ENCODE measurements at places on chromosomes 2 and 18. TPM values are rescaled to one million over a fixed set of nuclear protein-coding genes. Genes with fewer than 3 reads are reported as not detected.
A peak's percentile ranks its signal among the peaks of the same experiment; 100 is the strongest.

REG3G gene
- total RNA-seq = 1.7 TPM

WDCP gene
- total RNA-seq = 12.5 TPM

PRKAG3 gene
- total RNA-seq = not detected

FBLN7 gene
- total RNA-seq = 1.2 TPM

ASIC4 gene
- 0.96 TPM for total RNA-seq

EFR3B gene
- total RNA-seq = 4.3 TPM

DNA sequence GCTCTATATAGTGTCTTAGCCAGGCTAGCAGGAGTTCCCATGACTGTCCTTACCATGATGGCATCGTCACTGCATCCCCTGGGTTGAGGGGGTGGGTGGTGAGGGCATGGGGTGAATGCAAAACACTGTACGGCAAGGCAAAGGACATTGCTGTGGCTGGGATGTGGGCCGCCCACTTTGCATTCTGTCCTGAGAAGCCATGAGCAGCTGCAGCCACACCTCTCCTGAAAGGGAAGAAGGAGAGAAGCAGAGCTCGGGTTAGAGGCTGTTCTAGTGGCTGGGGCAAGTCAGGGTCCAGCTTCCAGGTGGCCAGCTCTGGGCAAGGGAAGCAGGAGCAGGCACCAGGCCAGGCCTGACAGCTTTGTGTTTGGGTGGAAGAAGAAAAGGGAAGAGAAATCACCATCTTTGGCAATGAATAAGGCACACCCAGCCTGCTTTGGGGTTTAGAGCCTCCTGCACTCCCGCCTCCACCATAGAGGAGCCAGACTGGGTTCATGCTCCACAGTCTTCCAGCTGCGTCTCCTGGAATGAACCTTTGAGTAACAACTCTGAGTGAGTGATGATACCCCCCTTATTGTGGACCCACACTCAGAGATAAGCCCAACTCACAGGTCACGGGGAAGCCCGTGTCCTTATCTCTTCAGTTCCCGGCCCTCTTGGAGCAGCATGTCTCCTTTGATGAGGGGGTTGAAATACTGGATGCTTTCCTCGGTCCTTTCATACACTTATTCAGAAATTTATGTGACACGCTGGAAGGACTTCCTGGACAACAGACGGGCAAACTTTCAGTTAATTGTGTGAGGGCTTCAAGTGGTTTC is 63.4 kb downstream of the INPP4A start:
- peak; percentile 33 for DNase-seq

- no peak for DNase-seq
These were observed 34.3 kb upstream of the SNORC start for GRCh38 chr2:232835687-232836208.

GRCh38 chr2:66435549-66435875 is 587 bp downstream of the MEIS1 start:
- no peak for DNase-seq

GRCh38 chr2:45505138-45505537 is 105.9 kb downstream of the SRBD1 start:
- no peak for DNase-seq

DNA sequence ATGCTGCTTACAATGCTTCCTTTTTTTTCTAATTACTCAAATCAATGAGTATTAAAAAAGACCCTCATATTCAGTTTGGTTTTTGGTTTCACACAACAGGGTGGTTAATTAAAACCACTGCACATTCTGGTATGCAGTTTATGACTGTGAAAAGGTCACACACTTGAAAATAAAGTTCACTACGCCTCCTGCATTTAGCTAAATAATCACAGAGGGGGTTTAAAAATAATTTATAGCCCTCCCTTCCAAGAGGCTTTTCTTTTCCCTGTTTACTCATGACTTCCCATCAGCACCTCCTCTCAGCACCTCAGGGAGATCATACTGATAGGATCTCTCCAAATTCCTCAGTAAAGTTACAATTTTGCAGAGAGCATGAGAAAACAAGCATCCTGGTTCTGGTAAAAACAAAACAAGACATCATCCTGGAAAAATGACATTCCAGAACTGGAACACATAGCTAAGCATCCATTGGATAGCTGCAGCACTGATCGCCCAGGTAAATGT is 129.5 kb upstream of the TMEM200C start:
- DNase-seq = no peak

DNA sequence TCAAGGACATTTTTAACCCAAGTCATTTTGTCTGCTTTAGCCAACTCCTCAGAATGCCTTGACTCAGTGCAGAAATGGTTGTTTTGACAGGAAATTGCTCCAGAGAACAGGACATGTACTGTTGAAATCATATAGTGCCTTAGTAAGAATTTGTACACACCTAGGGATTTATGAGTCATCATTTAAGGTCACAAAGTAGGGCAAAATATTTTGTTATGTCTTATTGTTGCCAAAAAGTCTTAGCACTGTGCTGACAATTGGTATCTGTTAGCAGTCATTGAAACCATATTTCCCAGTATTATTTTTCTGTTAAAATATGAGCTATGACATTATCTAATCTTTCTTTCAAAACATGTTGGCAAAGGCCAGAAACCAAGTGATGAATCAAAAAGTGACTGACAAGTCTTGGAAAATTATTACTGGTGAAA is 104.5 kb downstream of the OSBPL6 start:
- peak; percentile 12 for DNase-seq

DNA sequence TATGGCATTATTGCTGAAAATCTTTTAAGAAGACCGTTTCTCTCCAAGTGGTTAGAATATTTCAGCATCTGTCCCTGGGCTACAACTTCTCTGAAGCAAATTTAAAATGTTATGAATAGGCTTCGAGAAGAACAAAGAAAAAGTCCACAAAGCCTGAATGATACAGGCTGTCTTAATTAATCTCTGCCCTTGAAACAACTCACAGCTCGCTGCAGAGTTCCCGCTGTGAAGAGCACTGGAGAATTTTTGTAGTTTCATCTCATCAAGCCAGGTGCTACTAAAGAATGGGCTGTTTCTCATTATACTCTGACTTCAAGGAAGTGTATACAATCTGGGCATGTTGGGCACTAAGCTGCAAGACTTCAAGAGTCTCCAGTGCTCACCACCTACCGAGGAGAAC is 67.6 kb downstream of the LAMA1 start:
- DNase-seq = no peak

DNA sequence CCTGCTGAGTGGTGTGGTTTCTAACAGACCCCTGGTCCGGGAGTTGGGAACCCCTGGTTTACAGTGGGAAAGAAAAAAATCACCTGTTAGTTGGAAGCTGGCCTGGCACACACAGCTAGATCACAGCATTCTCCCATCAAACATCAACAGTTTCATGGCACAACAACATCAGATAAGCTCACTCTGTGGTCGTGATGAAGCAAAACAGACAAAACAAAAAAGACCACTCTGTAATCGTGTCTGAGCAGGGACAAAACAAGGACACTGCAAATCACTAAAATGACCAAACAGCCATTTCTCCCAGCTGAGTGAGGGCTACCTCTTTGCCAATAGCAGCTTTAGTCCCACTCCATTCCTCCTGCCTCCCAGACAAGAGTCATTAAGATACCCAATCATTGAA is 9.0 kb upstream of the IMPACT start:
- no peak for DNase-seq

DNA sequence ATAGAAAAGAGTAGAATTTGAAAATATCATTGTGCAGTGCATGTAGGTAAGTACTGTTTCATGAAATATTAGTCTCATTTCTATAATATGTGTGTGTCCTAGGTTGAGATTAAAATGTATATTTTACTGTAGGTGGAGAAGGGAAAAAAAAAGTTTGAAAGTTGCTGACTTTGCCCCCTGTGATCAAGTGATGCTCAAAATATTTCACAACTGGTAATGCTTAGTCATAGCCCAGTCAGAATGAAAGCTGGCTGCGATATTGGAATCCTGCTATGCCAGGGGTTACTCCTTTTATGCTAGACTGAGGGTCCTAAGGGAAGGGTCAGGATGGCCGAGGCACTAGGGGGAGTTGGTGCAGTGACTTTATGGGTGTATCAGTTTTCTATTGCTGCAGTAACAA is 19.5 kb upstream of the CFAP36 start:
- no peak for DNase-seq

DNA sequence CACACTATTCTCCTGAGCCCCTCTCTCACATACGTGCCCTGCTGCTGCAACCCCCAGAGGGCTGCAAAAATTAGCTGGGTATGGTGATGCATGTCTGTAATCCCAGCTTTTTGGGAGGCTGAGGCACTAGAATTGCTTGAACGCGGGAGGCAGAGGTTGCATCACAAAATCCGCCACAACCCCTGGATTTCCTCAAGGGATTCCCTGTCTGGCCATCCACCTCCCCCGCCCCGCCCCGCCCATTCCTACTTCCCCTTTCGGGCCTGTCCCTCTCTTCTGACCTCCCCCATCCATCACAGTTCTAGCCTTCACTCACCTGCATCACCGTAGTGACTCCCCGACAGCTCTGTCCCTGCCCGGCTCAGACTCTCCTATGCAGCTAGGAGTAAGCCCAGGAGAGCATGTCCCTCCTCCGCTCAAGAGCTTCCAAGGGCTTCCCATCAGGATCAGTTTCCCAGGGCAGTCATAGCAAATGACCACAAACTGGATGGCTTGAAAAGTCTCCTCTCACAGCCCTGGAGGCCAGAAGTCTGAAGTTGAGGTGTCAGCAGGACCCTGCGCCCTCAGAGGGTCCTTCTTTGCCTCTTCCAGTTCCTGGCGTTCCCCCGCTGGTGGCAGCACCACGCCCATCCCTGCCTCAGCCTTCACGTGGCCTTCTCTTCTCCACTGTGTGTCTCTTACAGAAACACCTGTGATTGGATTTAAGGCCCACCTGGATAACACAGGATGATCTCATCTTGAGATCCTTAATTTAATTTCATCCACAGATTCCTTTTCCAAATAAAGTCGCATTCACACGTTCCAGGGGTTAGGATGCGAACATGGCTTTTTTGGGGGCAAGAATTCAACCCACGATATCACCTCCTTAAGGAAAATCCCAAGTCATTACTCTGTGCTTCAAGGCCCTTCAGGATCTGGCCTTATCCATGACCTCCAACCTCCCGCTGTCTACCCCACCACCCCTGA is 58.5 kb downstream of the HS1BP3 start:
- DNase-seq = no peak
